ENCODE measurements at places on chromosomes 3 and 15.

- no peak for DNase-seq
Measured at GRCh38 chr3:14976317-14976716, 28.9 kb downstream of the NR2C2 start.

GRCh38 chr15:97692301-97693015 lies 268.0 kb upstream of the ARRDC4 start:
- DNase-seq = no peak

- no peak for DNase-seq
Measured at GRCh38 chr3:31094048-31094447, 199.6 kb upstream of the GADL1 start.

GRCh38 chr3:35664460-35664919 lies 25.2 kb downstream of the ARPP21 start:
- DNase-seq = no peak

GRCh38 chr3:152197451-152197850 lies 71.3 kb upstream of the MBNL1 start:
- peak; percentile 65 for DNase-seq

- DNase-seq = no peak
Measured at GRCh38 chr15:37079726-37080125, 20.6 kb downstream of the MEIS2 start.

DNA sequence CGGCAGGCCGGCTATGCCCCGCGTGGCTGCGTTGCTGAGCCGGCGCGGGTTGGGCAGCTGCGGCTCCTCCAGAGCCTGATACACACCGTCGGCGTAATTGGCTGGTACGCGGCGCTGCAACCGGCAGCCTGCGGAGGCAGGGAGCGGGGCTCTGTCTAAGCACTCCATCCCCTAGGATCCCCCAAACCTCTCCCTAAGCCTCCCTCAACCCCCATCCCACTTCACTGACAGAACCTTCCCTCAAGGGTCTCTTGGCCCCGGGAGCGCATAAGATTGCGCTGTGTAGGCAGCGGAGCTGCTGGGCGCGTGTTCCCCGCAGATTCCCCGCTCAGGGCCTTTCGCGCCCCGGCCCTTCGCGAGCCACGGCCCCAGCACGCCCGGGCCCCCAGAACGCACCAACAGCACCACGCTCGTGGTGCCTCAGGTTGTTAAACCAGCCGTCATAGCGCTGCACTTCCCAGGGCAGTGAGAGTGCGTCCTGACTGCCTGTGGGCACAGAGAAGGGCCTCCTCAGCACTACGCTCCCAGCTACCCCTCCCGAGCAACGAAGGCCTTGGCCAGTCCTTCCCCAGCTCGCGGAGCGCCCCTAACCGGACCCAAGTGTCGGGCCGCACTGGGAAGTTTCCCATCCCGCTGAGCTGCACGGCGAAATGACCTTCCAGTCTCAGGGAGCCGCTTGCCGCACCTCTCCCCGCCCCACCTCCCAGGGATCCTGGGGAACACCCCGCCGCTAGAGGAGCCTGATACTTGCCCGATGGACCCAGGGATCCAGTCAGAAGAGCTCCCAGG lies 1.2 kb downstream of the DUOX2 start:
- no peak for DNase-seq

- DNase-seq = no peak
Measured at GRCh38 chr3:166275024-166275390, 437.8 kb upstream of the BCHE start.

DNA sequence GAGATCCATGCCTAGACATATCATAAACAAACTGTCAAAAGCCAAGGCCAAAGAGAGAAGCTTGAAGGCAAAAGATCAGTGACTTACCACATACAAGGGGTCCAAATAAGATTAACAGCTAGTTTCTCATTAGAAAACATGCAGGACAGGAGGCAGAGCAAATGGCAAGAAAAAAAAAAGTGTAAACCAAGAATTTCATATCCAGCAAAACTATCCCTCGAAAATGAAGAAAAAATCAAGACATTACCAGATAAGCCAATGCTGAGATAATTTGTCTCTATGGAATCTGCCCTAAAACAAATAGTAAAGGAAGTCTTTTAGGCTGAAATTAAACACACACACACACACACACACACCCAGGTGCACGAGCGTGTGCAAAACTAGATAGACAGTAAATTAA lies 99.6 kb upstream of the NSMCE3 start:
- DNase-seq = no peak

GRCh38 chr15:53038655-53038941 lies 248.5 kb upstream of the ONECUT1 start:
- DNase-seq = no peak

DNA sequence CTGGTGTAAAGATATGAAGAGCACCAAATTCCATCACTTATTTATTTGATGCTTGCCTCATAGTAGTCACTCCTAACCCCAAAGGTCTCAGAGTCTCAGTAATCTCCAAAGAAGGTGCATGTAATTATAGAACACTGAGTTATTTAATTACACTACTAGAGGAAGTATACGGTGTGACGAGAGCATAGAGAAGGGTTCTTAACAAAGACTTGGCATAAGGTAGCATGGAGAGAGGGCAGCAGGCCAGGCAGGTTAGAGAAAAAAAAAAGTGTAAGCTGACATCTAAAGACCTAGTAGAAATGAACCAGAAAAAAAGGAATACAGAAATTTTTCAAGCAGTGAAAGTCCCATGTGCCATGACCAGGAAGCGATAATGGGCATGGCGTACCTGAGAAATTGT lies 213.3 kb upstream of the TGFBR2 start:
- no peak for DNase-seq

GRCh38 chr3:102394517-102394916 lies 40.3 kb upstream of the ZPLD1 start:
- no peak for DNase-seq

DNA sequence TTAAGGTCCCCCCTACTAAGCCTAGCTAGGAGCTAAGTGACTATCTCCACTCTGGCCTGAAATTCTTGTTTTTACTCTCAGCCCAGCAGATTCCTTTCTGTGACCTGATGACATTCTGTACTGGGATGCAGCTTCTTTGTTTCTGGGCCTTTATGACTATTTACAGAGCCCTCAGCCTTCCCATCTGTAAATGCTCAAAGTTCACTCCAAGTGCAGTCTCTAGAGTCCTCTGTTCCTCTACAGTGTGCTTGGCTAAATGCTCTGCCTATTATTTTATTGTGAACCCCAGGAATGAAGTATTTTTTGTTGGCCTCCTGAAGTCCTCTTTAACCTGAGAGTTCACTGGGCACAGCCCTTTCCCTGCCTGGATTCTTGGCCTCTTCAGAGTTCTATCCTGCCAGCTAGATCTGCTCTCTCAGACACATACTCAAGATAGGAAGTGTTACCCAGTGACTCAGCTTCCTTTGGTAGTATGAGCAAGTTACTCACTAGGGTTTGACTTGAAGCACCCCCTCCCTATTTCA lies 278.1 kb upstream of the P2RY1 start:
- peak; percentile 43 for DNase-seq

DNA sequence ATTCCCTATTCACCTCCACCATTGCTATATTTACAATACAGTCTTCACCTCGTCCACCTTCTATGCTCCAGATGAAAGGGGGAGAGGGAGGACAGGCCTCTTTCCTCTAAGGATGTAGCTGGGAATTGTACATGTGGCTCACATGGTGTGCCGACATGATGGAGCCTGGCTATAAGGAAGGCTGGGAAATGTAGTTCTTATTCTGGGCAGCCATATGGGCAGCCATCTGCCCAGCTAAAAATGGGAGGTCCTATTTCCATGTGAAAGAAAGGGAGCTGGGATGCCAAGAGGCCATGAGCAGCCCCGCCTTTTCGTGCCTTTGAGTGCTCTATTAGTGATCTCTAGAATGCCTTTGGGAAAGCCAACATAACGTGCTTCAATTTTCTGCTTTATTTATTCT lies 27.1 kb upstream of the MGLL start:
- no peak for DNase-seq

GRCh38 chr15:64507845-64508244 lies 47.5 kb downstream of the ZNF609 start:
- DNase-seq = no peak

DNA sequence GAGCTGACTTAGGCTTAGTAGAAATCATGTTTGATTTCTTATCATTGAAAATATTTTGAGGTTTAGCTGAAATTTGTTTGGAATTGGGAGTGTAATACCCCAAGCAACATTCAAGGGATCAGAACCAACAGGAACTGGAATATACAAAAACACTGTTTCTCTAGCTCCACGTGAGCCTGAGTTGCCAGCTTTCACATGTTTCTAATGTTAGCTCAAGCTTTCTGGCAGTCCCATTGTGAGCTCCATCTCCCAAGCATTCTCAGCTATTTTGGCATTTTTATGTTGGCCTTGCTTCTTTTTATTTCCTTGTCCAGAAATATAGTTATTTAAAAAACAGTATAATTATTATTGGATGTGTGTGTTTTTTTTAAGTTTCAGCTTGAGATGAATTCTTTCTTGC lies 427.1 kb upstream of the DPH6 start:
- no peak for DNase-seq

- DNase-seq = peak; percentile 86
Measured at GRCh38 chr15:94229591-94230369, 1.6 kb upstream of the MCTP2 start.

DNA sequence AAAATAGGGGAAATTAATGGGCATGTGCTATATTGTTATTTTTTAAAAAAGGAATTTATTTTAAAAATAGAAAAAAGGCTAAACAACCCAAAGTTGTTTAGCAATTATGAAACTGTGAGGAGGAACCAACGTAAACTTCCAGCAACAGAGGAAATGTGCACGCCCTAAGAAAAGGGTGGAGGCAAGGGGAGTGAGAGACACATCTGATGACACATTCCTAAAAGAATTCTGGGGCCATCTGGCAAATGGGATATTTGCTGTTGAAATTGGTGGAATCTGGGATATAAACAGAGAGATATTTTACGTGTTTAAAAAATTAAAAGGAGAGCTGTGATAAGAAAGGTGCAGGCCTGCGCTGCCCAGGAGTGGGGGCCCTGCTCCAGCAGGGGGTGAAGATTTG lies 50.8 kb upstream of the MUC13 start:
- no peak for DNase-seq

- no peak for DNase-seq
Measured at GRCh38 chr15:72271895-72272212, 500 bp downstream of the PARP6 start.

- no peak for DNase-seq
Measured at GRCh38 chr3:43338295-43338694, 52.0 kb downstream of the SNRK start.

DNA sequence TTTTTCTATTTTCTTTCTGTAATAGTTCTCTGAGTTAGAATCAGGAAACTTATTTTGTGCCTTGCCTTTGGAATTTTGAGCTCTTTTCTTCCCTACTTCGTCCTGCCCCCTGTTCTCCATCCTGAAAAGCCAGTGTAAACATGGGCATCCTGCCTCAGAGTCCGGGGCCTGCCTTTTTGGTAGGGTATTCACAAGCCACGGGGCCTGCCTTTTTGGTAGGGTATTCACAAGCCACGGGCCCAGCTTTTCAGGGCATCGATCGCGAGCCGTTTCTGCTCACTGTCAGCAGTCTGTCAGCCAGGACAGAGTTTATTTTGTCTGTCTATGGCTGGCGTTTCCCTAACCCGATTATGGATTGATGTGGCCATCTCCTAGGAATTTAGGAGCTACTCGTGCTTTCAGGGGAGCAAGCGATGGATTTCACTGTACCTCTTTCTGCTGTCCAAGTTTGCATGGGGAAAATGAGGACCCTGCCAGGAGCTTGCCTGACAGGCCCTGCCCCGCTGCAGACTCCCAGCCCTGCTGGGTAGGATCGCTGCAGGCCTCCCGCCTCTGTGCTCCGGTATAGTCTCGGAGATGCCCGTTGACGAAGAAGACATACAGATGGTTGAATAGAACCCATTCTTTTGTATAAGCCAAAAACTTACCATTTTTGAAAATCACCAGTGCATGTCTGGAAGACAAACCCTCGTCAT lies 12.8 kb downstream of the SYNM start:
- no peak for DNase-seq

- DNase-seq = peak; percentile 7
Measured at GRCh38 chr3:130480736-130481135, 36.2 kb upstream of the COL6A6 start.

GRCh38 chr15:58274885-58275284 lies 136.7 kb downstream of the AQP9 start:
- DNase-seq = no peak

DNA sequence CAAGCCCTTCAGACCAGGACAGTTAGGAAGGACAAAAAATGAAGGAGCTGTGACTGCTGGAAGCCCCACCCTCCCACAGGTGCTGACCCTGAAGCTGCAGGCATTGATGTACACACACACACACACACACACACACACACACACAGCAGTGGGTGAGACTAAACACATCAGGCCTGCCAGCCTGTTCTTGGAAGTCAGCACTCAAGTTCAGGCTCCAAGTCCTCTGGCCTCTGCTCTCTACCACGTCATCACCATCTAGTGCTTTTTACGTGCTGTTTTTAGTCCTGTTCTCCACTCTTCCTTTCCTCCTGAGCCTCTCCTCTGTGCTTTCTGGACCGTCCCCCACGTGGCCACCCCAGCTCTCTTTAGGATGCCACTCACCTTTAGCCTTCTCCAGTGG lies 5.4 kb upstream of the KBTBD12 start:
- no peak for DNase-seq

GRCh38 chr3:101574388-101575112 lies 570 bp downstream of the PCNP start:
- peak; percentile 62 for DNase-seq
